Myocyte (in vitro differentiated cells): ENCODE measurements at places on chromosomes 4 and X. TPM values are rescaled to one million over a fixed set of nuclear protein-coding genes. Genes with fewer than 3 reads are reported as not detected.
A peak's percentile ranks its signal among the peaks of the same experiment; 100 is the strongest.

Gene ADH1B
- total RNA-seq = not detected in 2 replicates

Gene SHROOM2
- total RNA-seq = 5.5 and 18.3 TPM in 2 replicates

- peak; percentile 90 for DNase-seq
Observed at GRCh38 chr4:169810325-169811323, 52.9 kb upstream of the HPF1 start.

GRCh38 chrX:40380655-40381488 lies 199.9 kb upstream of the ATP6AP2 start:
- no peak for DNase-seq

Gene JADE3
- 2.2 and 2.8 TPM in 2 replicates for total RNA-seq

GRCh38 chr4:3522326-3522640 lies 9.9 kb downstream of the LRPAP1 start:
- DNase-seq = no peak

Gene POU3F4
- total RNA-seq = not detected in 2 replicates

- DNase-seq = no peak
Observed at GRCh38 chrX:25015486-25016360, at the start of gene ARX. Gene ARX (minus strand): TSS chrX:25015965. CDS start chrX:25015737, 228 bp downstream.

DNA sequence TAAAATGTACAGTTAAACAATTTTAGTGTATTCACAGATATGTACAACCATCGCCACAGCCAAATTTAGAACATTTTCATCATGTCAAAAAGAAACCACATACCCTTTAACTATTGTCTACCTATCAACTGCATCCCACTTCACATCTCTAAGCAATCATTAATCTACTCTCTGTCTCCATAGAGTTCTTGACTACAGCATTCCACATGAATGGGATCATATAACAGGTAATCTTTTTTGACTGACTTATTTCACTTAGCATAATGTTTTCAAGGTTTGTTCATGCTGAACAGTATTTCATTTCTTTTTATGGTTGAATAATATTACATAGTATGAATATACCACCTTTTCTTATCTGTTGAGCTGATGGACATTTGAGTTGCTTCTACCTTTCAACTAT lies 281.4 kb upstream of the EDA2R start:
- DNase-seq = no peak

DNA sequence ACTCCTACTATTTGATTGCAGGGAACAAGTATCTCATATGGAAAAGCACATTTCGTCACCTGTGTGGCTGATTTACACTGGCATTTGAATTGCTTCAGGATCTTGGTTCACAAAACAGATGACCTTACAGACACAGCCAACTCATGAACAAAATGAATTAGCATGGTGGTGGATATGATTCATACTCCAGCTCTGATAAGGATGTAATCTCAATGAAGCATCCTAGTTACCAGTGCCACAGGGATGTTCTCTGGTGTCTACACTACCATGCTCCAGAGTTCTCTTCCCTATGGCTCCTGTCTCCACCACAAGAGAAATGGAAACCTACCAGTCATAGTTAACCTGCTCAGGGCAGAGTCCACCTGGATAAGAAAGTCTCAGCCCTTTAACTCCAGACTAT lies 40.7 kb downstream of the TEC start:
- DNase-seq = no peak

GRCh38 chr4:629636-629914 lies 4.2 kb downstream of the PDE6B start:
- peak; percentile 50 for DNase-seq

DNA sequence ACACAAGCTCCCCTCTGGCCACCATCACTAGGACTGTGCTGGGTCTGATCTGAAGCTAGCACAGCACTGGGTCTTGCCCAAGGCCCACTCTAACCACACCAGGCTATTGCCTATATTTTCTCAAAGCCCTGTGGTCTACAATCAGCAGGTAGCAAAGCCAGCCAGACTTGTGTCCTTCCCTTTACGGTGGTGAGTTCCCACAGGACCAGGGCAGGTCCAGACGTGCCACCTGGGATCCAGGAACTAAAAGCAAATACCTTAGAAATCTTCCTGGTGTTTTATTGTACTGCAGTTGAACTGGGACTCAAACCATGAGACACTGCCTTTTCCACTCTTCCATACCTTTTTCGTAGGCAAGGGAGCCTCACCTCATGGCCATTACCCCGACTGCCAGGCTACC lies 9.0 kb upstream of the MAGEC2 start:
- DNase-seq = no peak

DNA sequence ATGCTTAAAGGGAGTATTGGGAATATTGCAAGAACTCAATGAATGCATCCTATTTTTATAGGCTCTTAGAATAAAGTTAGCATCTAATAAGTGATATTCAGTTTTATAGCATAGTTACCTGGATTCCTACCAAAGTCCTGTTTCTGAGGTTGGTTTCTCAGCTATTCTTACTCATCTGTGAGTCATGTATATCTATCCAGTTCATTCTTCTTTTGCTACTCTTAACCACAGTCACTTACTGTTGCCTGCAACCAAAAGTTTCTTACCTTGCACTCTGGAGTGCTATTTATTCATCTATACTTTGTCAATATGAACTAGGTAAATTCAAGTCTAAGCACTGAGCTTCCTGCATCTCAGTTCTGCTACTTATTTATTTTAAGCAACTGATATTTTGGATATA lies 322.5 kb downstream of the HS3ST1 start:
- DNase-seq = no peak

GRCh38 chr4:120568731-120569130 lies 353.8 kb downstream of the PRDM5 start:
- peak; percentile 3 for DNase-seq

DNA sequence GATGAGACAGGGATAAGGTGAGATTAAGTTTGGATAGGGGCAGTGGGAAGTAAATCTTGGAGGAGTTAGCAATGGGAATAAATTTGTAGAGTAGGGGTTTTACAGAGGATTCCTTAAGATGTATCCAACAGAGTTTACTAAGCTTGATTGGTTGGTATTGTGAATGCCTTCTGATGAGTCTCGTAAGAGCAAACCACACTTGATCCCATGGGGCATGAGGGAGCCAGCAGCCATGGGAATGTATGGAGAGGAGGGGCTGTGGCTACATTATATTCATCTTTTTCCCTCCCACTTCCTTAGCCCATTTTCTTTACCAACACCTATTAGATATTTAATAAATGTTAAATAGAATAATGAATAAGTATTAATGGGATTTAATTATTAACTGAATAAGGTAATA lies 126.6 kb upstream of the NDST3 start:
- no peak for DNase-seq

Gene MAGEA2B
- not detected in 2 replicates for total RNA-seq

Gene SMIM10L2A
- total RNA-seq = 0.08 and 0.26 TPM in 2 replicates
